ENCODE measurements at places on chromosomes 4 and X.

DNA sequence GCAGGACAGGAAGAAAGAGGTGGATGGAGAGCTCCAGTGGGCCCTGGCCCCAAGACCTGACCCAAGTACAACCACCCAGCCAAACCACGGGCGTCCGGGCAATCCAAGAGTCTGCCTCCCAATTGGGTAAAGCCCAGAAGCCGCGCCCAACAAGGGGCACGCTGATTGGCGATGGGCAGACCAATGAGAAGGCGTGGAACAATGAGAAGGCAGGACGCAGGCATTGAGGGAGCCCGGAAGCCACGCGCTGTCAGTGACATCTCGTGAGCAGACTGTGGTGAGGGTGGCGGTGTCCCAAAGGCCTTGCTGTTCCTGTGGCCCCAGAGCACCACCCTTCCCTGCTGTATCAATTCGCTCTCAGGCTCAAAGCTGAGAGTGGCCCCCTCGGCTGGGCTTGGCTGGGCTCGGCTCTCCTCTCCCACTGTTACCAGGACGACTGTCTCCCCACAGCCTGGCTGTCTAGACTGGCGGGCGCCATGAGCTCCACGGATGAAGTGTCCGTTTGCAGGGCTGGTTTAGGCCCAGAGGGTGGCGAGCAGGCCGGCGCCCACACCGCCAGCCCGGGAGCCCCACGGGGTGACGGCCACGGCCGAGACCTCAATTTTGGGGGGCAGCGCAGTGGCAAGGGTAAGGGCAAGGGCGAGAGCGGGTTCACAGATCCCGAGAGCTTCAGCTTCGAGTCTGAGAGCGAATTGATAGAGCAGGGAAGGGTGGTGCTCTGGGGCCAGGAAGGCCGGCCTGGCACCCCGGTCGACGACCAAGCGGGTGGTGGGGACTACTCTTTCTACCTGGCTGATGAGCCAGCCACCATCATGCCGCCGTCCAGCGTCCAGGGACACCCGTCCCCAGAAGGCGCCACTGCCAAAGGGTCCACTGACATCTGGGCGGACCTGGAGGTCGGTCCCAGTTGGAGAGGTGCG is at the start of gene LOC101059915:
Gene LOC101059915 (plus strand): TSS at position 219 of the 920 bp plus-strand sequence.
- DNase-seq = no peak

- no peak for DNase-seq
Observed at GRCh38 chr4:188971125-188971524, 831.9 kb downstream of the TRIML1 start.

DNA sequence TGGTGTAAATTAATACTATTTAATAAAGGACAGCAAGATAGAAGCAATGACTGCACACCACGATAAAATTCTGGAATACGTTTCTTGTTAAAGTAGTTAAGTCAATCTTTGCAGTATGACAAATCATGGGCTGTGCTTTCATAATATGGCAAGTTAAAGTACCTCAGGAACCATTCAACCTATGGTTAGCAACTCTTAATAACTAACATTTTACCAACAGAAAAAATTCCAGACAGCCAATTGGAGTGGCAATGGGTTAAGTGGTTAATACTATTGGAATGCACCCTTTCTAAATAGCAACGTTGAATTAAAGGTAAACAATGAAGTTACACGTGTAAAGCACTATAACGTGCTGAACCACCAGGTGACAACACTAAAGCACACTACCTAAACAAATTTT is 72.4 kb upstream of the ZCCHC13 start:
- DNase-seq = no peak

GRCh38 chr4:134591326-134591725 is 389.7 kb upstream of the PABPC4L start:
- no peak for DNase-seq

DNA sequence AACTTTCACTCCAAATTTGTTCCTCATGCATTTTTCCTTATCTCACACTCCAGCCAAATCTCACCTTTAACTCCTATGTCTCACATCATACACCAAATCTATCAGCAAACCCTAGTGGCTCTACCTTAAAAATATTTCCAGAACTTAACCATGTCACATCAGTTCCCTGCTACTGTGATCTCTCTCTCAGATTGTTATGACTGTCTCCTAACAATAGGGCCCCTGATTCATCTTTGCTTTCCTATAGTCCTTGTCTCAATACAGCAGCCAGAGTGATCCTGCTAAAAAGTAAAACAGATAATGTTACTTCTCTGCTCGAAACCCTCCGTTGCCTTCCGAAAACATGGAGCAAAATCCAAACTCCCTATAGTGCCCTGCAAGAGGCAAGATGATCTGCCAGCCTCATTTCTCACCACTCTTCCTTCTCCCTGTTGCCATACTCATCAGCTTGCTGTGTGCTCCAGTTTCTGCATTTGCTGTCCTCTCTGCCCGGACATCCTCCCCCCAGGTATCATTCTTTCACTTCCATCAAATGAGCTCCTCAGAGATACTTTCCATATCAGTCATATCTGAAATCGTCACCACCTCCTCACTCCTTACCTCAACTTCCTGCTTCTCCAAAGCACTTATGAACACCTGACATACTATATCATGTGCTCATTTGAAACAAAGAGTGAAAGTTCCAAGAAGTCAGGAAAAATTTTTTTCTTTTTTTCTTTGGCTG is 293.4 kb upstream of the NR3C2 start:
- DNase-seq = no peak

DNA sequence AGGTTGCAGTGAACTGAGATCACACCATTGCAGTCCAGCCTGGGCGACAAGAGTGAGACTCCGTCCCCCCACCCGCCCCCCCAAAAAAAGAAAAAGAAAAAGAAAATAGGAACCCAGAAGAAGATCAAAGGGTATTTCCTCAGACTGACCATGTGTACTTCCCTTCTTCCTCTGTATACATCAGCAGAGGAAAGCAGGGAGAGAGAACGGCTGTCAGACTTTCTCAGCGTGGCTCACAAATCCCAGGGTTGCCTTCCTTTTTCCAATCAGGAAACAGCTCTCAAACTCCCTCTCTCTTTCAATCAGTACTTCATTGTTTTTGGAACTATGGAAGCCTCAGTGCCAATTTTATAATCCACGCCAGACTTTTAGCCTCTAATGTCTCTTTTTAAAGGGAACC is 59.1 kb downstream of the CHRNA9 start:
- DNase-seq = no peak

DNA sequence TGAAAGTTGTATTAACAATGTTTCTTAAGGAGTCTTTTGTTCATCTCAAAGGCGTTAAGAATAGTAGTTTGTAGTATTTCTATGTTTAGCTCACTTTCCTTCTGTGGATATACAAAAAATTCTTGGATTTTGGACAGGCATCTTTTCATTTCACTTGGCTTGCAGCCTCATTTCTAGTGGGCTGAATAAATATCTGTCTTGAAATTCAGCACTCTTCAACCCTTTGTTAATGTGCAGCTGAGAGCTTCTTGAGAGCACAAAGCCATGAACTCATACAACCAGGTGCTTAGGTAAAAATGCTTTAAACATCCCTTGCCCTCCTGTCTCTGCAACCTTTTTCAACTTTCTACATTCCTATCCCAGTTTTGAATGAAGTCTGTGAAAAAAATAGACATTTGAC is 1003.2 kb downstream of the C4orf33 start:
- no peak for DNase-seq

DNA sequence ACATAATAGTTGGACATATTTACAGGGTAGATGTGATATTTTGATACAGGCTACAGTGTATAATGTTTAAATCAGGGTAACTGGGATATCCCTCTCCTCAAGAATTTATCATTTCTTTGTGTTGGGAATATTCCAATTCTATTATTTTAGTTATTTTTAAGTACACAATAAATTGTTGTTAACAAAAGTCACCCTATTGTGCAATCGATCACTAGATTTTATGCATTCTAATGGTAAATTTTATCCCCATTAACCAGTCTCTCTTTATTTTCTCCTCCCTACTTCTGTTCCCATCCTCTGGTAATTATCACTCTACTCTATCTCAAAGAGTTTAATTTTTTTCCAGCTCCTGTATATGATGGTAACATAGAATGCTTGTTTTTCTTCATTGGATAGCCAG is 1631.9 kb upstream of the PABPC4L start:
- no peak for DNase-seq

DNA sequence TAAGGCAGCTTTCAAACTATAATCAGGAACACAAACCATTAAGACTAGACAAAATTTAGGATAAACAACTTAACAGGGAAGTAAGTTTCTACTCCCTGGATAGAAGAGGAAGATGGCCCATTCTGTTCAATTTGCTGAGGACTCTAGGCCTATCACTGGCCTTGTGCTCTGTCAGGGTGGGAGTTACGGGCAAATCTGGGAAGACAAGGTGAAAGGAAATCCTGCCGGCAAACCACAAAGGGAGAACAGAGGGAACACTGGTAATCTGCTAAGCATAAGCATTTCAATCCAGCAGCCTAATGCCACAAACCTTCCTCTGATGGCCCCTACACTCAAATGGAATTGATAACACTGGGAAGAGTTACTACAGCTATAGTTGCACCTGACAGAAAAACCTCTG is 8.3 kb downstream of the GPR82 start:
- DNase-seq = no peak

- no peak for DNase-seq
Observed at GRCh38 chr4:156538651-156539257, 432.8 kb downstream of the PDGFC start.

DNA sequence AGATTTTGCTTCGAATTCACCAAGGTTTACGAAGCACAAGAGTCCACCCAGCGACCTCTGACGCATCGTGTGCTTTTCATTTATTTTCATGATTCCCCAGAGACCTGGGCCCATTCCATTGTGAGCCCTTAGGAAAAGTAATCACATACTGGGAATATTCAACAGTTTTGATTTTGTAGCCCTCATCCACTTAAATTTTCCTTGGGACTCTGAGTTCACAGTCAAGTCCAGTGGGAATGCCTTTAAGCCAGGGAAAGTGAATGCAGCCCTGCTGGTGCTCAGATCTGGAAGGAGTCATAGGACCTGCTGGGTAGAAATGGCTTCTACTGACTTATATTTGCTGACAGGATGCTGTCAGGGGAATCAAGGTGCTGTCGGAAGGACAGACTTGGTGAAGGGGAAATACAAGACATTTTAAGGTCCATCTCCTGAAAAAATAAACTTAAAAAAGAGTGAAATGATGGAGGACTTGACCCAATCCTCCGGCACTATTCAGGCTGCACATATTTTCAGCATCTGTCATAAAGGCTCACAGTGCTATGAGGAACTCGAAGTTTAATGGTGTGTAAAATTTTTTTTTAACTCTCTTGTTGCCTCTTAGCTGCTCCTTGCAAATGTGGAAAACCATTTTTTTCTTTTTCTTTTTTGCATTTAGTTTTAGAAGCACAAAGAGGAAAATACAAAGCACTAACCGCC is 204.9 kb downstream of the MID1 start:
- no peak for DNase-seq

DNA sequence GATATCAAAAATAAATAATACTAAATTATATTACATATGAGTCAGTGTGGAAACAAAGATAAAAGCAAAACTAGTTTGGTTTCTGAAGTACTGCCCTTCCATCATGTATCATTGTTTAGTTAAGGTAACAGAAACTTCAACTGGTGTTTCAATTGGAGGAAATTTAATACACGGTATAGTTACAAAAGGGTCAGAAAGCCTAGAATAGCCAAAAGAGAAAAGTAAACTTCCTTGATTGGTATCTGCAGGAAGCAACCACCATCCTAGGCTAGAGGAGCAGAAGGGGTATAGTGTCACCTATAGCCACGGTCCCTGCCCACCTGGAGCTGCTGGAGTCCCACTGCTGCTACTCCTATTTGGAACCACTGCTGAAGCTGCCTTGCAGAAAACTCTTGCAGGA is 185.6 kb downstream of the SLC7A11 start:
- no peak for DNase-seq

DNA sequence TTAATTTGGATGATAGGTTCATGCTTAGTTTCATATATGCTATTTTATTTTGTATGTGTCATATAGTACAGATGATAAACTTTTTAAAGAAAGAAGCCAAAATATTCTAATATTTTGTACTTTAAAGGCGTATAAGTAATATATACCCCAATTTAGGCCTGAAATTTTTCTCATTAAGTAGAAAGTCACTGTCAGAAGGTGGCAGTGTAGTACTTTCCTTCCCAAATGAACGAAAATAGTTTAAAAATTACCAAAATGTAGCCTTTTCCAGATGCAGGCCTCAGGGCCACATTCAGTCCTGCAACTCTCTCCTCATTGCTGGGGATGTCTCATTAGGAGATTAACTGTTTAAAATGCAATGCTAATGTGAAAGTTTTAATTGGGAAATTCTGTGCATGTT is 1263.6 kb downstream of the C4orf33 start:
- DNase-seq = no peak

GRCh38 chrX:10739426-10739825 is 119.0 kb upstream of the MID1 start:
- DNase-seq = no peak

DNA sequence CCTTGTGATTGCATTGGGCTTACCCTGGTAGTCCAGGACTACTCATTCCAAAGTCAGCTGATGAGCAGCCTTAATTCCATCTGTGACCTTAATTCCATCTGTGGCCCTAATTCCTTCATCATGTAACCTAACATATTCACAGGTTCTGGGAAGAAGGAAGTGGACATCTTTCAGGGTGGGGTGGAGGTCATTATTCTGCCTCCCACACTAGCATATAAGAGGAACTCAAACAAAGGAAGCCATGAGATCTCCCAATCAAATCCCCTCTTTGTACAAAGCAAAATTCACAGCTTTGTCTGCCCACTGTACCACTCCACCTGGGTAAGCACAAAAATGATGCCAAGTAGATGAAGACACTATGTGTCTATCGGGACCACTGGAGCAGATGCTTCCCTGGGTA is 87.3 kb downstream of the SLC2A9 start:
- DNase-seq = no peak

DNA sequence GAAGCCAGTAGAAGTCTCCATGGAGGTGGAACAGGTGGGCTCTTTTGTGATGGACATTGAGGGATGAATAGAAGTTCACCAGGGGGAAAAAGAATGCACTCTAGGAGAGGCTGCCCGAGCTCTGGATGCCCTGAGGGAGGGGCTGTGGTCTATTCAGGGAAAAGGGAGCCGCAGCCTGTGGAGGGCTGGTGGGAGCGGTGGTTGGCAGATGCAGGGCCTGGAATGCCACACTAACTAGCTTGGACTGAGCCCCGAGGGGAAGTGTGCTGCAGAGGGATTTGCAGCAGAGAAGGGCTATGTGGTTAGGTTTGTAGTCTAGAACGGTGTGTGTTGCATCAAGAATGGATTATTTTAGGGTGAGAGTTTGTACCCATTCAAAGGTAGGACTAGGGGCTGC is 29.5 kb upstream of the PSAPL1 start:
- no peak for DNase-seq

GRCh38 chr4:56372774-56373173 is 14.5 kb downstream of the AASDH start:
- DNase-seq = no peak

GRCh38 chr4:175238827-175239517 is 320.8 kb downstream of the ADAM29 start:
- DNase-seq = no peak

- no peak for DNase-seq
Observed at GRCh38 chrX:28042260-28042659, 61.0 kb upstream of the DCAF8L1 start.

DNA sequence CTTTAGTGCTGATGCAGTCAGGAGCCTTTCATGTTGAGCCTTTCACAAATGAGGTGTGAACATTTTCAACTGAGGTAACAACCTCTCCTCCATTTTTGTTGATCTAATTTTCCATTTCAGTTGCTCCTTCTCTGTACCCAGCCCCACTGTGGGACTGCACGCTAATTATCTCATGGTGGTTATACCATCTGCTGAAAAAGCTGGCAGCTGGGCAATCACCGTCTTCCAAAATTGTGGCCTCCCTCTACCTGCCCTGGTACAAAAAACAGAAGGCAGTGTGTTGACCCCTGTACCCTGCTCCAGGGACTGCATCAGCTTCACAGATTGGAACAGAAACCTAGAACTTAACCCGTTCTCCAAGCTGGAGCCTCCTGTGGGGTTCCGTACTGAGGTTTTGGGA is 72.4 kb upstream of the LONRF3 start:
- DNase-seq = no peak

All from GF-D8 (cell line).